ENCODE measurements at places on chromosomes 11 and 22.

GRCh38 chr11:21893565-21893867, 299.4 kb upstream of the ANO5 start:
- DNase-seq, result no peak

DNA sequence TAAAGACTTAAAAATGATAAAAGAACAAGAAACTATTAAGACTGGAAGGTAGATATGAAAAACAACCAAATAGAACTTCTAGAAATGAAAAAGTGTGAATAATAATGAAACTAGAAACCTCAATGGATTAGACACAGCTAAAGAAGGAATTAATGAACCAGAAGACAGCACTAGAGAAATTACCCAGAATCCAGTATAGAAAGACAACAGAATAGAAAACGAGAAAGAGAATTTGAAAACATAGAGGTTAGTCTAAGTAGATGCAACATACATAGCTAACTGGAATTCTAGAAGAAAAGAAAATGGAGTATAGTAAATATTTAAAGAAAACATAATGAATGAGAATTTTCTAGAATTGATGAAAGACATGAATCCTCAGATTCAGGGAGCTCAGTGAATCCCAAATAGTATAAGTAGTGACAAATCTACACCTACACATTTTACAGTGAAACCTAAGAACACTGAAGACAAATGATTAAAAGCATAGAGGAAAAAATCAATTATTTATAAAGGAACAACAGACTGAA, 111.9 kb downstream of the PARVA start:
- DNase-seq, result no peak

GRCh38 chr11:106642331-106642730, 375.9 kb downstream of the GUCY1A2 start:
- no peak for DNase-seq

GRCh38 chr11:18567081-18567480, 21.5 kb downstream of the UEVLD start:
- DNase-seq, result no peak

GRCh38 chr11:93295921-93296575, 34.5 kb upstream of the DEUP1 start:
- DNase-seq, result no peak

GRCh38 chr11:64932324-64932723, 3.4 kb downstream of the GPHA2 start:
- no peak for DNase-seq

GRCh38 chr11:2752204-2752770, 52.5 kb upstream of the KCNQ1OT1 start:
- no peak for DNase-seq

- DNase-seq, result no peak
Measured at GRCh38 chr11:65919573-65920371, 546 bp downstream of the DRAP1 start.

- no peak for DNase-seq
Measured at GRCh38 chr11:90775567-90776165, 552.8 kb upstream of the CHORDC1 start.

DNA sequence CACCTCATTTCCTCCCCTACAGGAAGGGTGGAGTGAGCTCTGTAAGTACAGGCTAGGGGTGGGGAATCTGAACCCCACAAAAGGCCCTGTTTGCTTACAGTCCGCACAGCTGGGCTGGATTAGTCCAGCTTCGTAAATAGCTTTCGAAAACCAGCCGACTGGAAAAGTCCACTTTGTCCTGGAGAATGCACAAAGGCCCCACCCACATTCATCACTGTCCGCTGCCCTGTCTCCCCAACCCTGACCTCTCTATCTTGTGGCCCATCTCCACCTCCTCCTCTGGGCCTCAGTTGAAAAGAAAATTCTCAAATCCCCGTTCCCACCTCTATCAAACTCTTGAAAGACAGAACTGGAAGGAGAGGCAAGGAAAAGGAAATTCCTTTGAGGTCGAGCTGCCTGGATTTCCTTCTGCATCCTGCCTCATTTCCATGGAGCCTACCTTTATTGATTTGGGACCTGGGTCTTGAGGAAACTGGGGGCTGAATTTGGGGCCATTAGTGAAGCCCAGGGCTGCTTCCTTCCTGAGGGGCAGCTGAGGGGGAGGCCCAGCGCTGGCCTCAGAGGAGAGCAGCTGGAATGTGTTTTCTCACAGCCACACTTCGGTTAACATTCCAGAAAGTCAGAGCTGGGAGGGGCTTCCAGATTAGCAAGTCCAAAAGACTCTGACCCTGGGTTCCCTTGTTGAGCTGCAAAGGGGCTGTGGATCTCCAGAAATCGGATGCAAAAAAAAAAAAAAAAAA, 147.6 kb downstream of the FBXO7 start:
- DNase-seq, result peak; percentile 71

DNA sequence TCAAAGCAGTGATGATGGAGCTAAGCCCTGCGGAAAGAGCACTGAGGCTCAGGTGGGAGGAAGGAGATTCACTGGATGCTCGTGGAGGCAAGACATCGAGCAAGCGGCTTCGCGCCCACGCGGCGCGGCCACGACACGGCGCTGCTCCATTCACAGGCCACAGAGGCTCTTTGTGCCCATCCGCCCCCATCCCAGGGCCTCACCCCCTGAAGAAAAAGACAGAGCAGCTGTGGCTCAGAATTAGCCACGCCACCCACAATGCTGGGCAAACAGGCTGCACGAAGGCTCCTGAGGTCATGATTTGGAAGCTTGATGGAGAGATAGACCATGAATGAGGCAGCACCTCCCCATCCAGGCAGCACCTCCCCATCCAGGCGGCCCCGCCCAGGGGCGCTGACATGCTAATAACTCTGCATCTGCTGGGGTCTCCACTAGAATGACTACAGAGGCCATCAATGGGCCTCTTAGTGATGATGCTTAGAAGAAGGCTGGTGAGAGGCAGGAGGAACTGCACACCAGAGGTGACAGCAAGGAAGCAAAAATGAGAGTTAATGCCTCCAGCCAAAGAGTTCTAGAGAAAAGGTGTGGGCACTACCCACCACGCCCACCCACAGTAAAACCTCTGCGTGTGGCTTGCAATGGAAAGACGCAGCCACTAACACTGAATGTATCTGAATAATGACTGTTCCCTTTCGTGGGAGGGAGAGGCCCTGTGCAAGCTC, 43.5 kb downstream of the MYH9 start:
- DNase-seq, result no peak

DNA sequence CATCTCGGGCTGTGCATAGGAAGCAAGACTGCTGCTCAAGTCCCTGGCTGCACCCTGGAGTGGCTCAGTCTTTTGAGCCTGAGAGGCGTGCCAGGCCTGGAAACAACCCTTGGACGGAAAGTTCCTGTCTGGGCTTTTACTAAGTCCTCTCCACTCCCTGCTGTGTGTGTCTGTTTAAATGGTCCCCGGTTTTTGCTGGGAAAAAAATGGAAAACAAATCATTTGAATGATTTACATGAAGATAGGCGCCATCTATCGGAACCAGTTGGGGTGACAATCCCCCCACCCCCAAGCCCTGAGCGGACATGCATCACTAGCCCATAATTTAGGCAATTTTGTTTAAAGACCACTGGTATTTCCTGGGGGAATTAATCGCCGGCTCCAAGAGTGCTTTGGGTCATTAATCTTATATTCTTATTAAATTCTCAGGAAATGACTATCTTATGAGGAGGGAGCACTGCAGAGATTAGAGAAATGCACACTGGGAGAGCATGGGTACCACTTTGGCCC, 2.7 kb upstream of the GAB2 start:
- DNase-seq, result peak; percentile 54

DNA sequence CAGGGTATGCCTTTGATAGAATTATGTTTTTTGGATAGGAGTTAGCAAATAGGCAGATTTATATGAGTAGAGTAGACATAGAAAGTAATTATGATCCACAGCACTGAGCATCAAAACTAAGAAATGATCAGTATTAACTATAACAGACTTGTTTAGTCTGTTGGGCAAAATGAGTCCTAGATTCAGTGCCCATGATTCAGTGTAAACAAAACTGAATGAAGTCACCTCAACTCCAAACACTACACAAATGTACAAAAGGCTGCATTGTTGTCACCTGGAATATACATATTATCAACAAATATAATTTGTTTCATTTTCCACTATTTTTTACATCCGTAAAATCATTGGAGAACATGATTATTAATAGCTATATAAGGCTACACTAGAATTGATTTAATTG, 6.7 kb downstream of the UEVLD start:
- DNase-seq, result no peak

DNA sequence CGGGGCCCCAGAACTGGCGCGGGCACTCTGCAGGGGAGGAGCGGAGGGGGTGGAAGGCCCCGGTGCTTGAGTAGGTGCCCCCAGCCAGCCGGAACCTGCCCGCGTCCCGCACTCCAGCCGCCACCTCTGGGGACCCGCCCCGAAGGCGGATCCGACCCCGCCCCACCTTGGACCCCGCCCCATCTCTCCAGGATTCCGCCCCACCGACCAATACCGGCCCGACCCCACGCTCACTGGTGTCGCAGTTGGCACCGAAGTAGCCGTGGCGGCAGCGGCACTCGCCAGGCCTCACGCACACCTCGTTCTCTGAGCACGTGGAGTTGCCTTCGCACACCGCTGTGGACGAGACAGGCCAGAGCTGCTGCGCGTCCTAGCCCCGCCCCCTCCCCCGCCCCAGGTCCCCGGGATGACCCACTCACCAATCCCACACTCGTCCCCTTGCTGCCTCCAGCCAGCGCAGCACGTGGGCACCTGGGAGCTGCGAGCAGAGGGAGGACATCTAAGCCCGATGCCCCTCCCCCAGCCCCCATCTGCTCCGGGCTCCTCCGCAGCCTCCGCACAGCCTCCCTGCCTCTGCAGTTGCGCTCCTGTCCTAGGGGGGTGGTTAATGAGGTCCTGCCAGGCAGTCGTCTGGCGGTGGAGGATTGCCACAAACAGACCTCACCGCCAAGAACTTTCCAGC, 6.0 kb downstream of the SCARF2 start:
- DNase-seq, result no peak

DNA sequence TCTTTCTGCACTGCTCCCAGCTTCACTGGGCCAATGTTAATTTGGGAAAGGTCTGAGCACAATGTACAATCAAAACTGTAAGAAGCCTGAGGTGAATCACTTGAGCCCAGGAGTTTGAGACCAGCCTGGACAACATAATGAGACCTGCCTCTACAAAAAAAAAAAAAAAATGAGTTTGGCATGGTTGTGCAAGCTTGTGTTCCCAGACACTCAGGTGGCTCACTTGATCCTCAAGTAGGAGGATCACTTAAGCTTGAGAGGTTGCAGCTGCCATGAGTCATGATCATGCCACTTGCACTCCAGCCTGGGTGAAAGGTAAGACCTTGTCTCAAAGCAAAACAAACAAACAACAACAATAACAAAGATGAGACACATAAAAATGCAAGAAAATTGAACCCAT, 38.6 kb upstream of the SC5D start:
- no peak for DNase-seq

- DNase-seq, result no peak
Measured at GRCh38 chr11:94423507-94423906, 22.3 kb upstream of the GPR83 start.

- no peak for DNase-seq
Measured at GRCh38 chr11:117796872-117797529, at the start of gene DSCAML1. Gene DSCAML1 (minus strand): TSS chr11:117797216. CDS start chr11:117797079, 137 bp downstream.

- DNase-seq, result no peak
Measured at GRCh38 chr11:68583041-68583446, 101.3 kb upstream of the GAL start.

- DNase-seq, result no peak
Measured at GRCh38 chr22:37823134-37823985, at the start of gene GALR3. Gene GALR3 (plus strand): TSS chr22:37823382. CDS start chr22:37823407, 25 bp downstream.

DNA sequence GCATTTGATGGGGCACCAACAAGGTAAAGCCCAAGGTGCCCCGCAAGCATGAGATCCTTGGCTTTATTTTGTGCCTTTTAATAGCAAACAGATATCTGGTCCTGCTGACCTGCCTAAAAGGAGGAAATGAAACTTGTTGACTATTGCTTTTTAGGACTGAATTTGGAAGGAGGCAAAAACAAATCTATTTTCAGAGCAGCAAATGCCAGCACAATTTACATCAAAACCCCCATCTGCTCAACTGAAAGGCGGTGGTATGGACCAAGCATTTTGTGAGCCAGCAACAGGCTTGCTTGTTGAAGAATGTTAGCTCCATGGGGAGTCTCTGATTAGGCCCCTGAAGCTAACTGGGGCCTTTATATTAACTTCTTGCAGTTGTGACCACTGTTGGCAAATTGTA, 192.6 kb upstream of the E2F8 start:
- DNase-seq, result no peak

GRCh38 chr11:115251126-115251525, 253.1 kb downstream of the CADM1 start:
- no peak for DNase-seq

GRCh38 chr22:44133901-44134571, 46.7 kb upstream of the PARVG start:
- DNase-seq, result no peak

GRCh38 chr22:47209547-47210023, 447.1 kb downstream of the TBC1D22A start:
- DNase-seq, result no peak

DNA sequence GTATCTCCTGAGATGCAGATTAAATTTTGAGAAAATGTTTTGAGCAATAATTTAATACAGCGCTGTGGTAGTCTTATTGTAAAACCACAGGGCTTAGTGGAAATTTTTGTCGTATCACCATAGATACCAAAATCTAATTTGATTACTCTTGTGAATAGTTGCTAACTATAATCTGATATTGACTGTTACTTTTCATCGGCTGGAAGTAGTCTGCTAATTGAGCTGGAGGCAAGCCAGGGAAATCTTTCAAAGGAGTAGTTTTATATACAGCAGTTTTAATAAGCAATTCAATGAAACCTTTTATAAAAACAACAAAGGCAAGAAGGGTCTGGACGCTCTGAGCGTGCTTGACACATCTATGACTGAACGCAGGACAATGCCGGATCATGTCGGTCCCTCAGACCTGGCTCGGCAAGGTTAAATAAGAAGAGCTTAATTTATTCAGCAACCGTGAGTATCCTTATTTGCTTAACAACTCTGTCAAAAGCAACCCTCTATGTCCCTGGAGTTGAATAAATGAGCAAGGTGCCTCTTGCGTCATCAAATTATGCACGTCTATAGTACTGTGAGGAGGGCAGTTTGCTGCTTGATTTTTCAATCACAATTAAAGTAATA, 121.2 kb downstream of the NCAM1 start:
- no peak for DNase-seq

DNA sequence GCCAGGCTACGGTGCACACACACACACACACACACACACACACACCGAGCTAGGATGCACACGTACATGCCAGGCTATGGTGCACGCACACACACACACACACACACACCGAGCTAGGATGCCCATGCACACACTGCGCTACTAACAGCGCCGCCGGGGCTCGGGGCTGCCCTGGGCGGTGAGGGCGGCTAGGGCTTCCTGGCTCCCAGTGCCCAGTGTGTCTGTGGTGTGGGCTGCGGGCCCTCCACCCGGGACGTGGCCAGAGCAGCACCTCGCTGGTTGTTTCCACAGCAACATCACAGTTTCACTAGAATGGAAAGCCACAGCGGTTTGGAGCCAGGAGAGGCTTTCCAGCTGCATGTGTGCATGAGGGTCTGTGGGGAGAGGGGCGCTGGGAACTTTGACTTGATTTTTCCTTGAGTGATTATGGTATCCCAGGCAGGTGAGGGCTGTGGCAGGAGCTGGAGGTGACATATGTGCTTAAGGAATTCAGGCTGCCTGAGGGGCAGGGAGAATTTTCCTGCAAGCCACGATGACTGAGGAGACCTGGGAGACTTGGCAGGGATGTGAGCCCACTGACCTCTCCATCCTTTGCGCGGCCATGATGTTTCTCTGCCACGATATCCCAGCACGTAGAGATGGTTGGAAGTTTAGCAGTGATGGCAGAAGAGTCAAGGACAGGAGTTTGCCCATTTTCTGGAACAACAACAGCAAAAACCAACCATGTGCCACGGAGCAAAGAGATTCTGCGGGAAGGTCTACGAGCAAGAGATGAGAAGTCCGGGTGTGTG, 195.9 kb downstream of the SNX19 start:
- DNase-seq, result no peak

Data from HuH-7 (cell line).